ELF-1 (cell line): ENCODE measurements at places on chromosomes 16 and 17.

- no peak for DNase-seq
Observed at GRCh38 chr17:82394278-82394677, 22.7 kb downstream of the UTS2R start.

GRCh38 chr17:47288531-47289116 lies 35.0 kb downstream of the ITGB3 start:
- no peak for DNase-seq

GRCh38 chr17:80789356-80789902 lies 202.2 kb upstream of the CHMP6 start:
- DNase-seq: no peak

GRCh38 chr17:81917565-81918332 lies at the start of gene SIRT7:
Gene SIRT7, minus strand, starts transcription at chr17:81918176. Its CDS starts 45 bp downstream, at chr17:81918131.
- peak; percentile 72 for DNase-seq

DNA sequence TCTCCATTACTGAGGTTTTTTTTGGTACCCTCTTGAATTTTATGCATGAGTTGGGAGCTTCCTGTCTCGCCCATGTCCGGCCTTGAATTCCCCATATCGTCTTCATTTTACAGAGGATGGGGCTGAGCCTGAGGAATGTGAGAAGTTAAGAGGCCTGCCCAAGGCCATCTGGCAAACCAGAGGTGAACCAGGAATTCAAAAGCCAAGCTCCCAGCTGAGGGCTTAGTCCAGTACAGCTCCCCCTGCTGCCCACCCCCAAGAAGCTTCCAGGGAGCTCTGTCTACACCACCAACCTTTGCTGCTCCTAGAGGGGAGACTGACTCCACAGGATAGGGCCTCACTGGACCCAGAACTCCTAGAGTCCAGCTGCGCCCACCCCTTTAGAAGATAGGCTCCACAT lies 20.7 kb upstream of the C16orf78 start:
- DNase-seq: peak; percentile 85

GRCh38 chr17:57582881-57583756 lies 162.0 kb downstream of the CCDC182 start:
- DNase-seq: peak; percentile 18

DNA sequence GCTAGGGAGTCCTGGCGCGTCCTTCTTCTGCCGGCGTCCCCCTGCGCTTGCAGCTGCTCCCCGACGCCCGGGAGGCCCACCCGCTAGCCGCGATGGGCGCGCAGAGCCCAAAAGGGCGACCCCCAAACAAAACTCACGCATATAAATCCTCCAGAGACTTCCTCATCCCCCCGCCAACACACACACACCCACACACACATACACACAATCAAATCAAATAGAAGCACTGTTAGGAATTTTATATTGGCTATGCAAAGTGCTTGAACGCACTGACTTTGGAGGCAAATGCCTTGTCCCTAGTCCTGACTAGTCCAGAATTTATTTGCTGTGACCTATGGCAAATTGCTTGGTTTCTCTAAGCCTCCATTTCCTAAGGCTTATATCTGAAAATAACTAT lies 23.8 kb upstream of the CRYM start:
- DNase-seq: no peak

DNA sequence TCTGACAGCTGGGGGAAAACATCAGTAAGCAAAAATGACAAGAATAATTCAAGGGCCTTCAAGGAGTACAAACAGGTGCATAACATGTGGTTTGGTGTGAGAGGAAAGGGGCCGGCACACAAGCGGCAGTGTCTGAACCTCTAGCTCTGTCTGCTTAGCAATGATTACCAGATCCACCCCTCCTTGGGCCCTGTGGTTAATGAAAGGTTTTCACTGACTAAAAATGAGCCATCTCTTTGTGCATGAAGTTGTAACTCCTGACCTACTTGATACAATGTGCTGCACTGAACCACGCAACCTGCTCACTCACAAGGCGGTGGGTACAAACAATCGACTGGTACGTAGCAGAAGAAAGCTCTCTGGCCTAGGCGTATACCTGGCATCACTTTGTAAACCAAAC lies 15.1 kb downstream of the FAM117A start:
- no peak for DNase-seq

GRCh38 chr16:25177831-25178688 lies 38.7 kb upstream of the AQP8 start:
- no peak for DNase-seq
